ENCODE measurements at places on chromosomes 3 and 15. TPM values are rescaled to one million over a fixed set of nuclear protein-coding genes. Genes with fewer than 3 reads are reported as not detected.

- H3K27me3 ChIP-seq, result no peaks in the 10 kb centered on the region
- peaks cover 9% of the 10 kb centered on the region for H3K4me1 ChIP-seq
- no peak overlapping the region for H3K4me3 ChIP-seq
- H3K36me3 ChIP-seq, result peaks cover 9% of the 10 kb centered on the region
- H3K27ac ChIP-seq, result no peak overlapping the region
- no peak for DNase-seq
Observed at GRCh38 chr3:15319575-15319974, 12.8 kb downstream of the SH3BP5 start.

DNA sequence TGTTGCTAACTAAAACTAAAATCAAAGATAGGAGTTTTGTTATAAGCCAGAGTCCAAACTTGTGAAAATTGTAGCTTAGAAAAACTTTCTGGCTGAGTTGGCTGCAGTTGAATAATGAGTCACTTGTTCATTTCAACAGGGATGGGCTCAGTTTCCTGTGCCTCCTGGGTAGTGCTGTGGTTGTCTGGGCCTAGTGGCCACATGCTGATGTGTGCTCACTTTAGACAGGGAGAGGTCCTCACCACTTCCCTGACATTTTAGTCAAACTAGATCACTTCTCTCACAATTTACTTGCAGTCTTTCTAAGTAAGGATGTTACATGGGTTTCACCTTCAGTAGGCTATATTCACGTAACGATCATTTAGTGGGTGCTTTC lies 6.3 kb upstream of the UBE2Q2 start:
- no peaks in the 10 kb centered on the region for H3K27me3 ChIP-seq
- H3K36me3 ChIP-seq, result no peaks in the 10 kb centered on the region
- H3K4me3 ChIP-seq, result no peak overlapping the region
- no peak overlapping the region for H3K27ac ChIP-seq
- no peaks in the 10 kb centered on the region for H3K4me1 ChIP-seq

Gene GP9
- not detected for total RNA-seq

- H3K36me3 ChIP-seq, result no peaks in the 10 kb centered on the region
- no peaks in the 10 kb centered on the region for H3K27me3 ChIP-seq
- H3K27ac ChIP-seq, result no peak overlapping the region
- no peak overlapping the region for H3K4me3 ChIP-seq
- H3K4me1 ChIP-seq, result no peaks in the 10 kb centered on the region
Observed at GRCh38 chr3:59425371-59425770, 375.5 kb upstream of the CFAP20DC start.

- H3K36me3 ChIP-seq, result no peaks in the 10 kb centered on the region
- no peaks in the 10 kb centered on the region for H3K4me1 ChIP-seq
- H3K27ac ChIP-seq, result no peak overlapping the region
Observed at GRCh38 chr3:13504161-13504831, 24.2 kb downstream of the HDAC11 start.

DNA sequence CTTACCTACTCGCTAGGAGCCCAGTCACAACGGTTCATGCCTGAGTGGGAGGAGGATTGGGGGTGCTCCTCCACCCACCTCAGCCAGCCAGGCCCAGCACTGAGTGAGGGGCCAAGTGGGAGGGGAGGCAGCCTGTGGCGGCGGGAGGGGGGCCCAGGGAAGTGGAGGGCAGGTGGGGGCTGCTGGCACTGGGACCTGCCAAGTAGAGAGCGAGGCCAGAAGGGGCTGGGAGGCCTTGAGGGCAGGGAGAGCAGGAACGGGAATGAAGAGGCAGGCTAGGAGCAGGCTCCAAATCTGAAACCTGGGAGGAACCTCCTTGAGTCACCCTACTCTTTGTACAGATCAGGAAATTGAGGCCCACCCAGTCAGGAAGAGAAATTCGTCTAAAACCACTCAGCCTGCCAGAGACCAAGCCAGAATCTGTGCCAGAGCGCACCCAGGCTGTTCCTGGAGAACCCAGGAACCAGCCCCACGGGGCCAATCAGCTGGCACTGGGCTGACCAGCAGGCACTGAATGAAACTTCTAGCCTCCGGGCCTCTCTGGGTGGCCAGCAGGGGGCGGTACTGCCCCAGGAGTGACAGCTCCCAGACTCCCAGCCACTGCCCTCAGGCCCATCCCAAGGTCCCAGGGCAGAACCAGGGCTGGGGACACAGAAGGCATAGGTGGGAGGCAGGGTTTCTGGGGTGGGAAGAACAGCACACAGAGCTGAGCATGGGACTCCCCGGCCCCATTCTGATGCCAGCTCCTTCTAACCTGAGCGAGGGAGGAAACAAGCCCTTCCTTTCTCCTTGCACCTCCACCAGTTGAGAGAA lies 14.8 kb upstream of the CYP11A1 start:
- H3K4me1 ChIP-seq, result no peaks in the 10 kb centered on the region
- H3K36me3 ChIP-seq, result no peaks in the 10 kb centered on the region
- H3K27me3 ChIP-seq, result no peaks in the 10 kb centered on the region
- H3K27ac ChIP-seq, result no peak overlapping the region

- H3K27ac ChIP-seq, result no peak overlapping the region
- H3K36me3 ChIP-seq, result peaks cover 52% of the 10 kb centered on the region
- peaks cover 3% of the 10 kb centered on the region for H3K4me1 ChIP-seq
- peak; percentile 43 for DNase-seq
- H3K4me3 ChIP-seq, result no peak overlapping the region
Observed at GRCh38 chr3:128073185-128073725, 21.0 kb downstream of the SEC61A1 start.

- H3K36me3 ChIP-seq, result no peaks in the 10 kb centered on the region
- peak; percentile 43 for DNase-seq
- H3K4me3 ChIP-seq, result no peak overlapping the region
- H3K27ac ChIP-seq, result no peak overlapping the region
- H3K4me1 ChIP-seq, result no peaks in the 10 kb centered on the region
Observed at GRCh38 chr15:71364117-71364584, 248.9 kb downstream of the THSD4 start.

- H3K27me3 ChIP-seq, result no peaks in the 10 kb centered on the region
- no peak overlapping the region for H3K4me3 ChIP-seq
- H3K27ac ChIP-seq, result no peak overlapping the region
Observed at GRCh38 chr3:73029321-73029796, 32.1 kb upstream of the EBLN2 start.

DNA sequence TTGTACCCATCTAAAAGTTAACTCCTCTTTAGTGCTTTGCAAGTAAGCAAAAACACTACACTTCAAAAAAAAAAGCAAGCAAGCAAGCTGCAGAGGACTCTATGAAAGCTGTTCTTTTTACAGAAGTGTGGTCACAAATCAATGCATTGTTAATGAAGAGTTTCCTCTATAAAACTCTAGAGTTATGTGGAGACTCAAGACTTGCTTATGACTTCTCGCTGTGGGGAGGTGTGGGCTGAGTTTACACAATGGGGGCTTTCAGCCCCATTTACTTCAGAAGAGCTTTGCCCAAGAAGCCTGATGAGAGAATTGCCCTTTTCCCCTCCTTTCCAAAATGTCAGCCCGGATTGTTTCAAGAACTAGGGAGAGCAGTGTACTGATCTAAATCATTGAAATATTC lies 144.4 kb downstream of the IGSF11 start:
- no peak for DNase-seq
- no peaks in the 10 kb centered on the region for H3K4me1 ChIP-seq
- H3K36me3 ChIP-seq, result no peaks in the 10 kb centered on the region
- H3K4me3 ChIP-seq, result no peak overlapping the region
- H3K27me3 ChIP-seq, result no peaks in the 10 kb centered on the region
- H3K27ac ChIP-seq, result no peak overlapping the region

DNA sequence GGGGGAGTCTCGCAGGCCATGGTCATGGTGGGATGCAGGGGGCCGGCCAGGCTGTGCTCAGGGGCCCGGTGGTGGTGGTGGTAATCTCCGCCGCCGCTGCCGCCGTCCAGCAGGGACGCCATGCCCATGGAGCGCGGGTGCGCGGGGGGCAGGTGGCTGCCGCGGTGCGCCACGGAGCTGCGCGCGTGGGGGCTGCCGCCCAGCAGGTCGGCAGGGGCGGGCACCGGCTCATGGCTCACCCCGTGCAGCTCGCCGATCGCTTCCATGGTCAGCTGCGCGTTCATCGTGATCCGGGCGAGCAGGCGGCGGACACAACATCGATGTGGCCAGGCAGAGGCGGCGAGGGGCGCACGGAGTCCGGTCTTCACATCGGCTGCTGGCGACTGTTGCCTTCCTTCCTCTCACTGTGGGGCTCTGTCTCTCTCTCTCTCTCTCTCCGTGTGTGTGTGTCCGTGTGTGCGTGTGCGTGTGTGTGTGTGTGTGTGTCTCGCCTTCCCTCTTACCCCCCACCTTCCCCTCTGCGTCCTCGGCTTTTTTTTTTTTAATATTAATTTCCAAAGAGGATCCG lies 451 bp downstream of the ONECUT1 start:
- peaks cover 98% of the 10 kb centered on the region for H3K27me3 ChIP-seq
- H3K4me1 ChIP-seq, result peaks cover 28% of the 10 kb centered on the region
- H3K27ac ChIP-seq, result no peak overlapping the region
- peak; percentile 73 for DNase-seq
- H3K36me3 ChIP-seq, result no peaks in the 10 kb centered on the region

DNA sequence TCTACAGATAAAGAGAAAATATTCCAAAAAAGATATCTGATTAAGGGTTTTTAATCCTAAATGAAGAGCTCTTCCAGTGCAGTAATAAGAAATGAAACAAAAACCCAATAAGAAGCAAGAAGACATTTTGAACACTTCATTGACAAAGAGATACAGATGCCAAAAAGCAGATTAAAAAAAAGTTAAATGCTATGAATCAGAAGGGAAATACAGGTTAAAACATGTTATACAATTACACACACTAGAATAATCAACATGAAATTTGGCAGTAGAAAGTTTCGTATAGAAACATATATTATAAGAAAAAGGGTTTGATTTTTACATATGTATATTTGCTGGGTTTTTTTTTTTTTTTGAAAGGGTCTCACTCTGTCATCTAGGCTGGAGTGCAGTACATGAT lies 135.0 kb downstream of the ROBO1 start:
- H3K36me3 ChIP-seq, result no peaks in the 10 kb centered on the region
- H3K27me3 ChIP-seq, result no peaks in the 10 kb centered on the region

Gene PRR20G
- not detected for total RNA-seq
